ENCODE measurements at places on chromosomes 3 and 15. TPM values are rescaled to one million over a fixed set of nuclear protein-coding genes. Genes with fewer than 3 reads are reported as not detected.

DNA sequence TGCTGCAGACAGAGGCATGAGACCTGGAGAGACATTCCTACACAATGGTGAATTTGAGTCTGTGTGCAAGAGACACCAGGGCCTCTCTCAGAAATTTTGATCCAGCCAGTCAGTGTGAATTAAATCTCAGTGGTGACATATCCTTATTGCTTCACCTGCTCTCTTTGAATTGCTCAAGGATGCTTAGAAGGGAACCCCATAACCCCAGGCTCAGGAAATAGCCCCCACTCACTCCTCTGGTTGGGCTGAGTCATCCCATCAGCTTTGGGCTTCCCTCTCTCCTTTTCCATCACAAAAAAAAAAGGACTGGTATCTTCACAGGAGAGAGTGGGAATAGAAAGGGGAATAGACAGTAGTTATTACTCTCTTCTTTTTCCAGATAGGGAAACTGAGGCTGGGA lies 33.0 kb upstream of the LARS2 start:
- no peak for DNase-seq

DNA sequence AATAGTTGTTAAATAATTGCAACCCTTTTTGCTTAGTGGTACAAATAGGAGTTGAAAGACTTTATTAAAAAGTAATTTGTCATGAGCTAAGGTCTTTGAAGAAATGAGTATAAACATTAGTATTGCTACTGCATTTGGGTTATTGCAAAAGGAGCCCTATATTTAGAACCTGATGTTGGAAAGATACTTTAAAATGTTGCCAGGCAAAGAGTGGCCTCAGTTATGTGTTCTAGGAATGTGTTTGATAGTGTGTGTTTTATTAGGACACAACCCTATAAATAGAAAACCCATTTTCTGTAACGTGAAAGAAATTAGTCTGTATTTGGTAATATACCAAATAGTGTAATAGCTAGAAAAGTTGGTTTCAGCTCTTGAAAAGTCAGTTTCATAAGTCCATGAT lies 10.7 kb downstream of the VPS8 start:
- no peak for DNase-seq

- no peak for DNase-seq
Observed at GRCh38 chr15:55407498-55408011, 604 bp downstream of the CCPG1 start.

DNA sequence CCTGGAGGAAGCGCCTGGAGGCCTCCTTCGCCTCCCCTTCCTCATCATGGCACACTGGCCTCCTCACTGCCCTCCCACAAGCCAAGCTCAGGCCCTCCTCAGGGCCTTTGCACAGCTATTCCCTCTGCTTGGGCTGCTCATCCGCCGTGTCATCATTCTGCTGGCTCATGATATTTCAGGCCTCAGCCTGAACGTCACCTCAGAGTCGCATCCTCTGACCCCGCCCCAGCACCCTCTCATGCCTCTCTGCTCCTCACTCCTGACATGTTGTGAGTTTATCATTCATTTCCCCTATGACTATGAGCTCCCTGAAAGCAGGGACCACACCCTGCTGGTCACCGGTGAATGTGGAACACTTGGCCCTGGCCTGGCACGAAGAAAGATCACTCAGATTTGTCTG lies 20.7 kb upstream of the POC1A start:
- no peak for DNase-seq

DNA sequence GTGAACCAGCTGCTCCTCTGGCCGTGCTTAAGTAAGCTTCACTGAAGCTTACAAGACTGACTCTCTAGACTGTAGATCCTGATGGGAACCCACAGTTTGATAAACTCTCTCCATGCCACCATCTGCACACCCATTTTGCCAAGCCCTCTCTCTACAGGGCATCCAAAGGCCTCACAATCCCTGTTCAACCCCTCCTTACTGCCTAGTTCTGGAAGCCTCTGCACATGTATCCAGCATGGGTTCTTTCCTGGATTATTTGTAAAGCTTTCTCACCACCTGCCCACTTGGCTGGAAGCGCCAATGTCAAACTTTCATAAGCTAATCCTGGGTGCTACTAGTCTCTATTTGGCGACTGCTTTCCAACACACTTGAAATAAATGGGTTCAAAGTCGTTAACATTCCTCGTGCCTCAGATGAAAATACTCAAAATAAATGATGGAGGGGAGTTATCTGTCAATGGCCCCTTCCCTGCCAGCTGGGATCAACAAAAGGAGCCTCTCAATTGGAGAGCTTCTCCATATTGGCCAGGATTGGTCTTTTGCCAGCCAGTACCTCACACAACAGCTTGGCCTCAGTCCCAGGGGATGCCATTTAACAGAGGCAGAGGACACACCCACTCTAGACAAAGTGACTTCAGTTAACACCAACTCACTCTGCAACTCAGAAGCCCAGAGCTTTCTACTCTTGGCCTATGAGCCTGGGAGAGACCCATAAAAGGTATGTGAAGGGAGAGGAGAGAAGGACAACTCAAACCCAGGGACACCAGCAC lies 48.1 kb downstream of the SH3BP5 start:
- no peak for DNase-seq

DNA sequence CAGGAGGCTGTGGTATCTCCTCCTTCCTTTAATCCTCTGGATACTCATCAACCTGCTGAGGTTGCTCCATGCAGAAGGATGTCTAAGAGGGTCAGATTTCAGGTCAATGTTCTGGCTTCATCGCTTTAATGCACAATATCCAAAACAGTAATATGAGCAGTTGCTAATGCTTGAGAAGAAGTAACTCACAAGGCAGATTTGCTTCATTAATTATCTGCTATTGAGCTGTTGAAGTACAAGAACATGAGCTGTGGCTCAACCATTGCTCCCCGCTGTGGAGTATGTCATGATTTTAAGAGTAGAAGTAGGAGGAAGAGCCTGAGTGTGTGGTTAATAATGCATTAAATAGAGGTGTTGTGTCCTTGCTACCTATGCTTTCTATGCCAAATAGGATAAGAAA lies 1412.9 kb upstream of the ALCAM start:
- no peak for DNase-seq

GRCh38 chr15:60479361-60480110 lies 594 bp upstream of the ICE2 start:
- no peak for DNase-seq

- DNase-seq = no peak
Observed at GRCh38 chr3:76470285-76470684, 569.6 kb upstream of the ROBO2 start.

The CFAP91 gene
- polyA plus RNA-seq = 4.0 TPM

DNA sequence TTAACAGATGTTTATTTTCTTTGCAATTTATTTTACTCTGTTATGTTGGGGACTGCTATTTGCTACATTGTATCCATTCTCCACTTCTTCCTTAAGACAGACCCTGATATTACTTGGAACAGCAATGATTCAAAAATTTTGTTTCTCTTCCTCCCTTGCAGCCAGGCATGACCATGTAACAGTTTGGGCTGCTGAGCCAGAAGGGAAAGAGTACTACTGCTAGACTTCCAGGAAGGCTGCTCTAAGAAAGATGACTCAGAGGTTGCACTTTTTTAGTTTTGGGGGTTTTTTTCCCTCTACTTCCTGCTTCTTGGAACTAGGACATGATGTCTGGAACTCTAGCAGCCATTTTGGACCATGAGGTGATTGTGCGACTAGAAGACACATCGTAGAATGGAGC lies 10.3 kb downstream of the PRR20G start:
- no peak for DNase-seq

DNA sequence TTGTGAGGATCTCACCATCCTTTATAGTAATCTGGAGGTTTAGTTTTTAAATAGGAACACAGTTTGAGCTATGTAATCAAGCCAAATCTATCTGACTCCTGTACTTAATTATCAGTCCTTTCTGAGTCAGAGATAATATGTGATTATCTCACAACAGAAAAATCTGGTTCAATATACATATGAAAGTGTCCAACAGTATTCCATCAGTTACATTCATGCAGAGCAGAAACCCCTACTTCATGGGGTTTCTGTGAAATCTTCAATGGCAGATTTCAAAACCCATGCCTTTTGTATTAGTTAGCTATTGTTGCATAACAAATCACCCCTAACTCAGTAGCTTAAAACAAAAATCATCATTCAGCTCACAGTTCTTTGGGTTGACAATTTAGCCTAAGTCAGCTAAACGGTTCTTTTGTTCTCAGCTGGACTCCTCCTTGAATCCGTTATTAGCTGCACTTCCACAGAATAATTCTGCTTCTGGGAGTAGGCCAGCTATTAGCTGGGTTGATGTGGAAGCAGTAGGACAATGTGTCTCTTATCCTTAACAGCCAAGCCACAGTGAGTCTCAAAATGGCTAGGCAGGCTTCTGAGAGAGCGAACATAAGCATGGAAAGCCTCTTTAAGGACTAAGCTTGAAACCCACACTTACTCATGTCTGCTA lies 42.9 kb upstream of the ARPP21 start:
- no peak for DNase-seq

The THAP10 gene
- 7.6 TPM for polyA plus RNA-seq

The MNS1 gene
- 22.8 TPM for polyA plus RNA-seq

The CATSPER2 gene
- 8.8 TPM for polyA plus RNA-seq

The GRM2 gene
- polyA plus RNA-seq = 0.72 TPM

DNA sequence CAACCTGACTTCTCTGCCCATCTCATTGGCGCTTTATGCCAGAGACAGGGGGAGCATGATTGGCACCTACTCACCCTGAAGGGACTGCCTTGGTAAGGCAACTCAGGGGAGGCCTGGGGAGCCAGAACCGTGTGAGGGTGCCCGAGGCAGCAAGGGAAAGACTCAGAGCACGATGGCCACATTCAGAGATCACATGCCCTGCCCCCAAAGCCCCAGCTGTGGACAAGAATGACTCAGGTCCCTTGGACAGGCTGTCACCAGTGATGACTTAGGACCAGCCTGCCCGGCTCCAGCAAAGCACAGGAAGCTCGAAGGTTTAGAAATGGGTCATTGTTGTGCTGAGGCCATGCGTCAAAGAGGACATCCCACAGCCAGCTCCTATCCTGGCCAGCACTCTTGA lies 49.1 kb upstream of the LIMD1 start:
- DNase-seq = no peak

DNA sequence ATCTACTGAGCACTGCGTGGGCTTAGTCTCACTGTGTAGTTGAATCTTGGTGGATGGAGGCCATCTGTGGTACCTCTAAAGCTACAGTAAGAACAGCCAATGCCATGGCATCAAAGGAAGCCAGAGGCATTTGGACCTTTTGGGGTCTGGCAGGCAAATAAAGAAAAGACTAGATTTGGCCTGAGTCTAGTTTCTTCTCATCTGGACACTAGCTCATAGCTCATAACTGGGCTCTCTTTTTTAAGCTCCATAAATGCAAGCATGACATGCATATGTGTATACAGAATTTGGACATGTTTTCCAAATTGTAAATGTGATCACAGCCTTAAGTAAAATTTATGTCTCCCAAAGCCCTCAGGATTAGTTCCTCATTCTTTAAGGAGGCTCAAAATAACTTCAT lies 107.5 kb downstream of the CNTN6 start:
- DNase-seq = no peak

The TRPC1 gene
- polyA plus RNA-seq = 16.8 TPM

- no peak for DNase-seq
Observed at GRCh38 chr3:174101244-174101643, 703.7 kb downstream of the NLGN1 start.

GRCh38 chr15:57109005-57109404 lies 190.6 kb downstream of the TCF12 start:
- no peak for DNase-seq

The MASP1 gene
- 6.7 TPM for polyA plus RNA-seq

The IGSF11 gene
- 1.3 TPM for polyA plus RNA-seq

The DUOXA2 gene
- polyA plus RNA-seq = 0.18 TPM

GRCh38 chr3:111588527-111588926 lies 6.6 kb downstream of the ZBED2 start:
- DNase-seq = no peak

- no peak for DNase-seq
Observed at GRCh38 chr3:64105816-64106215, 82.5 kb upstream of the PSMD6 start.

The ZNF501 gene
- 9.5 TPM for polyA plus RNA-seq

DNA sequence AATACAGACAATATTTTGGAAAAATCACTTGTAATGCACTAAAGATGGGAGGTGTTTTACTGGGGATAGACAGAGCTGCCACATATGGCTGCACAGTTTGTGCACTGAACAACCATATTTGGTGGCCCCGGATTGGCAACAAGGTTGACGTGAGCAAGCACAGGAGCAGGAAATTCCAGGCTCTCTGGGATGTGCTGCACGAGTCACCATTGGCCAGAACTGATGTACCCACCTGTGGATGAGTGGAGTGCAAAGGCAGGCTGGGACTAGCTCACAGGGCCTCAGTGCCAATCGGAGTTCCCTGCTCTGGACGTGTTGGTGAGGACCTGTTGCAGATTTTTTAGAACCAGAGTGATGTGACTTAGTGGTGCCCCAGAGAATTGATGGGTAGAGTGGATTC lies 42.0 kb upstream of the SCAANT1 start:
- DNase-seq = no peak

DNA sequence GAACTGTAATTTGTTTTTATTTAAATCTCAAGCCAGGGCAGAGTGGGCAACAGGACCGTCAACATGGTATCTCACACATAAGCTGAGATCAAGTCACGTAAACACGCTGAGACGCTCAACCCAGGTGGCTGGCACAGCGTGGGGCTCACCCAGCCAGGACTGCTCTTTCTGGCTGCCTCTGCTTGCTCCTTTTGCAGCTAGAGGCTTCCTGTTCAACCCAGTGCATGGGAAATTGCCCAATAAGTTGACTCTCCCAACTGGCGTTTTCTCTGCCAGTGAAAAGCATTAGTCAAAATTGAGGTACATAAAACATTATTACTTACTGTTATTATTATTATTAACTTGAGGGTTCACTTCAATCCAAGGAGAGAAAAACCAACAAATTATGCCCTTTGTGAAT lies 398.1 kb downstream of the NR2F2 start:
- DNase-seq = no peak

- no peak for DNase-seq
Observed at GRCh38 chr3:149650828-149651227, 7.0 kb downstream of the WWTR1 start.

The PLAAT1 gene
- polyA plus RNA-seq = 0.70 TPM

DNA sequence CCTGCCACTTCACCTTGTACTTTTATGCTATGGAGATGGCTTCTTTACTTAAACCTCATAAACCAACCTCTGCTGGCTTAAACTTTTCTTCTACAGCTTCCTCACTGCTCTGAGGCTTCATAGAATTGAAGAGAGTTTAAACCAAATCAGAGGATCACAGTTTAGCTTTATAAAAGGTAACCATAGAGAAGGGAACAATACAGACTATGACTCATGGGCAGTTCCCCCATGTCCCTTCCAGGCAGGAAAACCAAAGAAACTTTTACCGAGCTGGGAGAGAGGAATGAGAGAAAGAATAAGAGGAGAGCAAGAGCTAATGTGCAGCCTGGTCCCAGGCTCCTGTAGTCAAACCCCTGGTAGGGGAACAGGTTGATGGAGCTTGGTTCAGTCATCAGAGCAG lies 53.9 kb upstream of the NEDD4 start:
- DNase-seq = no peak

All from left lung (tissue), 14 donors.